DMS153 (cell line): ENCODE measurements at places on chromosomes 3 and 15.

DNA sequence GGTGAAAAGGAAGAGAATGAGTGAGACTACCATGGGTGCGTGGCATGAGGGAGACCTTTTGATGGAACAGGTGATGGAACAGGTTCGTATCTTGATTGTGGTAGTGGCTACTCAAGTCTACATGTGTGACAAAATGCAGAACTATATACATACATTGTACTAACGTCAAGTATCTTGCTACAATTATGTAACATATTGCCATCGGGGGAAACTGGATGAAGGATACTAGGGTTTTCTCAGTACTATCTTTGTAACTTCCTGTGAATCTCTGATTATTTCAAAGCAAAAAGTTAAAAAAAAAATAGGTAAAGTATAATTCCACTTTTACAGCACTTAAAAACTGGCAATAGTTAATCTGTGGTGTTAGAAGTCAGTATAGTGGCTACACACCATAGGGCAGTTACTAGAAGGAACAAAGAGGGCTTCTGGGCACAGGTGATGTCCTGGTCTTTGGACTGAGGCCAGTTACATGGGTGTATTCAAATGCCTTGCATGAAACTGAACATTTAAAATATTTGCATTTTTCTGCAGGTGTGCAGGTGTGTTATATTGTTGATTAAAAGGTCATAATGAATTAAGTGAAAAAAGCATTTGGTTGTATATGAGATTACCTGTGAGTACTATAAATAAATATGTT, 61.4 kb downstream of the LRRK1 start:
- no peak for DNase-seq

GRCh38 chr3:106485802-106486201, 617.0 kb upstream of the CBLB start:
- DNase-seq: peak; percentile 20

GRCh38 chr3:45572755-45573154, 21.8 kb upstream of the LIMD1 start:
- DNase-seq: no peak

DNA sequence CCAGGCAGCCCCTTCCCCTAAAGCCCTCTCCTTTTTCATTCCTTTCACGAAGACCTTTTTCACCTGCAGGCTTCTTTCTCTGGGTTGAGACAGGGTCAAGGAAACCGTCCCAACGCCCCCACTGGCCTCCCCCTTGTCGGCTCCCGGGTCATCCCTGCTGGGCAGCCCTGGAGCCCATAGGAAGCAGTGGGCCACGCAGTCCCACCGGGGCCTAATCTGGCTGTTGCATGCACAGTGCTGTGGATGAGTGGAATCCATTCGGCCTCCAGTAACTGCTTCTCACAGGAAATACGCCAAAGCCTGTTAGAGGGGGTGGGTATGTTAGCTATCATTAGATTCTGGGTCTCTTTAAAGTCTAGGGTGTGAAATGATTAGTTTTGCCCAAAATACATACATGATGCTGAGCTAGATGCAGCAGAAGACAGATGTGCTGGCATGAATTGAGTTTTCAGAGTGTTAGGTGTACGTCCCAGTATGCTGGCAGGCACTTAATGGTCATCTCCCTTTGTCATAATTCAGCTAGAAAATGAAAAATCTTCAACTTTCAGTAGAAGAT, 16.6 kb downstream of the LYSMD4 start:
- DNase-seq: no peak

- DNase-seq: peak; percentile 85
These were observed 10.8 kb upstream of the SHF start for GRCh38 chr15:45198337-45199135.

- DNase-seq: no peak
These were observed 148.1 kb downstream of the WDR76 start for GRCh38 chr15:43974852-43975251.

DNA sequence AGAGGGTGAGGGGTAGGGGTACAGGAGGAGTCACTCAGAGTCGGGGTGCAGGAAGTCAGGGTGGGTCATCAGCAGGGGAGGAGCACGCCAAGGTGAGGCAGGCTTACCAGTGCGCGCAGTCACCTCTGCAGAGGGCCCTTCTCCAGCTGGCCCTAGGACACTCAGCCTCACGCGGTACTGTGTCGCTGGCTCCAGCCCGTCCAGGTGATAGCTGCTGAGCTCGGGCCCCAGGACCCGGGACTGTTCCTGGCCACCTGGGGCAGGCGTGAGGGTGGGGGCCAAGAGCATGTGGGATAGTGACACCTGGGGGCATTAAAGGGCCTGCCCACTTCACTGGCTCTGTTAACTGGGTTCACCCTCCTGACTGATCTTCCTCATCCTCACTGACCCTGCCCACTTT, 7.4 kb downstream of the COL7A1 start:
- no peak for DNase-seq

DNA sequence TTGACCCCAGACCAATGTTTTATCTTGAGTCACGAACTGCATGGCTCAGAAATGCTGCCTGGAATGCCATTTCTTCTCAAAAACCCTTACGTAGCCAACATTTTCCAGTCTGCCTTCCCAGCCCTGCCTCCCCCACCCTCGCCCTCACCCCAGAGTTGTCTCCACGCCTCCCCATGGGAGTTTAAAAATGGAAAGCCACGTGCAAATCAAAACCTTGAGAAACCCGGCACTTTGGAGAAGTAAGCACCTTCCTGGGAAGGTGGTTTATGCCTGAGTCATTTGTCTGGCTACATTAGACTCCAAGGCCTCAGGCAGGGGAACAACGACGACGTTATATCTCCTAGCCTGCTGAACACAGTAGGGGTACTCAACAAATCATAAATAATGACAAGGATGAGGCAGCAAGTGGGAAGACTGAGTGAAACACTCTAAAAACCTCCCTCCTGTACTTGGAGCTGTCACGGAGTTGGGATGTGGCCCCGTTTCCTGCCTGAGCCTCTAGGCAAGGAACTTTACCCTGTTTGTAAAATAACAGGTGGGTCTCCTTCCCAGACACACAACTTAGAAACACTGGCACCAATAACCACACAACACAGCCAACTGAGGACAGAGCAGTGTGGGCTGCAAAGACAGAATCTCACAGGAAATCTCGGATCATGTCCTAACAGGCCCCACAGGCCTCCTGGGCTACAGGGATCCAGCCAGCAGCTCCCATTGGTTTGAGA, 179.1 kb downstream of the NTRK3 start:
- DNase-seq: no peak

DNA sequence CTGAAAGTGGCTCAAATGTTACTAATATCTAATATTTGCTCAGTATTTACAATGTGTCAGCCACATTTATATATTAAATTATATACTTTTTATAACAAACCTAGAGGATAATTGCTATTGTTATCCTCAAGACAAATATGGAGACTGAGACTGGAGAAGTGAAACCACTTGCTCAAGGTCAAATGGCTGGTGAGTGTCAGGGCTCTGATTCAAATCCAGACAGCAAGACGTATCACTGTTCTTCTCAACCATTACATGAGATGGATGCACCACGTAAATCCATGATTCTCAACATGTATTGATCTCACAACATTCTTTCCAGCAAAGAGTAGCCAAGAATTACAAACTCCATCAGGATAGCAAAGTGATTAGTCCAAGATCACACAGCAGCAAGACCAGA, 53.8 kb upstream of the CPB1 start:
- no peak for DNase-seq

GRCh38 chr3:137938876-137939275, 71.1 kb upstream of the CLDN18 start:
- DNase-seq: no peak

DNA sequence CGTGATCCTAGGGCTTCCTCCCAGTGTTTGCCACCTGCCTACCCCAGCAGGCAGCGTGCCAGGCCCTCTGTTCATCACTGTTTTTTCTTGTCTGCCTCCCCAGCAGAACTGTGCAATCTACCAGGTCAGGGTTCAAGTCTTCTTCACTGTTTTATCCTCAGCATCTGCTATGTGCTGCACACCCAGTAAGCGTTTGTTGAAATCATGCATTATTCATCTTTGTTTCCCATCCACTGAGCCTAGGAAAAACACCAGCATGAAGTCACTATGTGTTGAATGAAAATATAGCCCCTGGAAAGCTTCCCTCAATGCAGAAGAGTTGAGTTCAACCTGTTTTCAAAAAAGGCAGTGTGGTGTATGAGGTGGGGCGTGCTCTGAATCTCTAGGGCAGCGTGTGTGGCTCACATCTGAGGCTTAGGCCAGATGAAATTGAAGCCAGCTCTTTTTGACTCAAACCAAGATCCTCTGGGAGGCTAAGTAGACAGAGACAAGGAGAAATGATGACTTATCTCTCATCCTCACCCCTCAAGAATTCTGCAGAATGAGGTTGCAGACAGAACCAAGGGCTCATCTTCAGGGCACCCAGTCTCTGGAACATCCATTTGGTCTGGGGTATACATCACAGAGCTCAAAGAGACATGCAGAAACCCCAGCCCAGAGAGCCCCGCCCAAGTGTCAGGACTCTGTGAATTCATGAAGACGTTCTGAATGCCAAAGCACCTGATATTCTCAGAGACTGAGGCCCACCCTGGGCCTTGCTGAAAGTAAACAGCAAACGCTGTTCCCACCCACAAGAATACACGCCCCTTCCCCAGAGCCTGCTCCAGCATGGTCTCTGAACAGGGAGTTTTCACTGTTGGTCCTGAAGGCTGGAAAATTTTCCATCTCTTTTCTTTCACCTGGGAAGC, 5.7 kb upstream of the CAV3 start:
- no peak for DNase-seq

DNA sequence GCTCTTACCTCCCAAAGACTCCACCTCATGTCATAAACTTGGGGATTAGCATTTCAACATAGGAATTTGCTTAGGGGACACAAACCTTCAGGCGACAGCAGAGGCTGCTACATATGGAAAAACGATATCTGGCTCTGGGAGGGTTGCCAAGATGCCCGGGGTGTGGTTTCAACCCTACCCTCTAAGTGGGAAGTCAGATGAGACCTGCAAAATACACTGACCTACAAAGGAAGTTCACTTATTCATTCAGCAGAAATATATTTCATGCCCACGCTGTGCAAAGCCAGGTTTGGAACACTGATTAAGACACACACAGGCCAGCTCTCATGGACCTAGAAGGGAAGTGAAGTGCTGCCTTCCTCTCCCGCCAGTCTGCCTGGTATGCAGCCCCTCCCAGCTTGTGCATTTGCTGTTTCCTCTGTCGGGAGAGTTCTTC, 239.3 kb downstream of the FEZF2 start:
- no peak for DNase-seq

DNA sequence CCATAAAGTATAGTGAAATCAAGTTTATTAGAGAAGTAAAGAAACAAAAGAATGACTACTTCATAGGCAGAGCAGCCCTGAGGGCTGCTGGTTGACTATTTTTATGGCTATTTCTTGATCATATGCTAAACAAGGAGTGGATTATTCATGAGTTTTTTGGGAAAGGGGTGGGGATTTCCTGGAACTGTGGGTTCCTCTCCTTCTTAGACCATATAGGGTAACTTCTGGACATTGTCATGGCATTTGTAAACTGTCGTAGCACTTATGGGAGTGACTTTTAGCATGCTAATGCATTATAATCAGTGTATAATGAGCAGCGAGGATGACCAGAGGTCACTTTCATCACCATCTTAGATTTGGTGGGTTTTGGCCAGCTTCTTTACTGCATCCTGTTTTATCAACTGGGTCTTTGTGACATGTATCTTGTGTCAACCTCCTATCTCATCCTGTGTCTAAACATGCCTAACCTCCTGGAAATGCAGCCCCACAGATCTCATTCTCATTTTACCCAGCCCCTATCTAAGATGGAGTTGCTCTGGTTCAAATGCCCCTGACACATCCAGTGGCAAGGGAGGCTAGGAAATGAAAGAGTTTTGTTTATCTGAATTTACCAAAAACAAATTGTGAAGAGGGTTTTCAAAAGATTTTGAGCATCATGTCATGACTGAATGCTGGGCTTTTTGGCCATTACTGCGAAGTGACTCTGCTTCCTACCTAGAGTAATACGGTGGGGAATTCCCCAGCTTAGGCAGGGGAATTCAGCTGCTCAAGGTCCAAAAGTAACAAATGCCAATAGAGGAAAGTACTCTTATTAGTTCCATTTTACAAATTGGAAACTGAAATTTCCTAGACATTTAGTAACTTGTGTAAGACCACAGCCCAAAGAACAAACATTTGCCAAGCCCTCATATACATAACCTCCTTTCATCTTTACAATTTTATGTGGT, 6.2 kb upstream of the SPSB4 start:
- no peak for DNase-seq

GRCh38 chr3:107068980-107069379, 308.3 kb upstream of the CCDC54 start:
- DNase-seq: no peak

- no peak for DNase-seq
These were observed 28.4 kb downstream of the USF3 start for GRCh38 chr3:113668015-113668414.

DNA sequence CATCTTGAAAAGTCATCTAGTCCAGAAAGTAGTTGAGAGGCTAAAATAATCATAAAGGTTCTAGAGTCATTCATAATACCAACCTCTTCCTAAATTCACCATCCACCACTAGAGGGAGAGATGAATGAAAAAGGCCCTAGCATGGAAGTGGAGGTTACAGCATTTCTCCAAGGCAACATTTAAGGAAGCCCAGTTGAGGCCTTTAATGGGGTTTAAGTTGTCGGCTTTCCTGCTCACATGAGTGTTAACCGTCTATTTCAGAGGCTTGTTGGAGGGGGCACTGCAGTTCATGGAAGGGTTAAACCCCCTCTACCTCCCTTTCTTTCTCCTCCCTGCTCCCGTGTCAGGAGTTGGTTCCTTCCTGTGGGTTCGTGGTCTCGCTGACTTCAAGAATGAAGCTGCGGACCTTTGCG, 3.8 kb upstream of the SLCO3A1 start:
- DNase-seq: no peak

- DNase-seq: no peak
These were observed 22.1 kb upstream of the NEO1 start for GRCh38 chr15:73030122-73030679.

DNA sequence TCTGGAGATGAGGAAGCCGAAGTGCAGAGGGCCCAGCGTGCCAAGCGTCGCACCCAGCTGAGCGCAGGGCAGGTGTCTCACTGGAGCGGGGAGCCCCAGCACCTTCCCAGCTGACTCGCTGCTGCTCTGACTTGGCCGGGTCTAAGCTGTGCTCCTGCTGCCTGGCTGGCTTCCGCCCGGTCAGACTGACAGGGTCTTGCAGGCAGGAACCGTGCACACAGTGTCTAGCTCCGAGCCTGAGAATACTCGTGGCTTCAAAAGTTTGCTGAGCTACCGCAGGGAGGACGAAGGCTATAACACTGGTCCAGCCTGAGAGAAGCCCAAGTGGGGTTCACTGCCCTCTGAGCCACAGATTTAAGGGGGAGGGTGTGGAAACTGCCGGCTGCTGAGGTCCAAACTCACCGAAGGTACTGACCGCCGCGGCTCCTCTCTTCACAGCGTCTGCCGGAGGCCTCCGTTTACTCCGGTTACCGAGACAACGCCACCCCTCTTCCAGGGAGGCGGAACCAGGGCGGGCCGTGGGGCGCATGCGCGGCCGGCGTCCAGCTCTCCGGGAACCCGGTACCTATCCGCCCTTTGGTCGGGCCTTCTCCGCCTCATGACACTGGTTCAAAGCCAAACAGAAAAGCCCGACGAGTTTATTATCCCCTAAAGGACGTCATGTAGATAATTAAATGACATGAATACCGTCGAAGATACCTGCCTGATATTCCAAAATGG, at the start of gene CFAP44:
Gene CFAP44, minus strand, starts transcription at position 443 of the 720 bp plus-strand sequence. CDS start 7,829 bp downstream, outside the sequence.
- DNase-seq: peak; percentile 23
